Activated naive CD8-positive, alpha-beta T cell treated with anti-CD3 and anti-CD28 coated beads, Interleukin-2, amount 10 ng/mL, durations not matched to agents 7 days and 5 days (primary cell): ENCODE measurements at places on chromosomes 2 and 18. TPM values are rescaled to one million over a fixed set of nuclear protein-coding genes. Genes with fewer than 3 reads are reported as not detected.

Gene MEP1B
- not detected for total RNA-seq

Gene C2orf81
- 3.7 TPM for total RNA-seq

DNA sequence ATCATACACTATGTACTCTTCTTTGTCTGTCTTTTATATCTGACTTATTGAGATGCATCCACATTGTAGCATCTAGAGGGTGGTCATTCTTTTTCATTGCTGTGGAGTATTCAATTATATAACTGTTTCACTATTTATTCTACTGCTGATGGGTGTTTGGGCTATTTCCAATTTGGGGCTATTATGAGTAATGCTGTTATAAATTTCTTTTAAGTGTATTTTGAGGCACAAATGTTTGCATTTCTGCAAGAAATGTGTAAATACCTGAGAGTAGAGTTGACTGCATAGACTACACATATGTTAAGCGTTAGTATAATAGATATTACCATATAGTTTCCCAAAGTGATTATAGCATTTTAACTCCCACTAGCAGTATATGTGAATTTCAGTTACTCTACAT, 26.9 kb upstream of the PPP1R1C start:
- no peak overlapping the region for H3K27ac ChIP-seq
- no peak for DNase-seq
- peaks cover 4% of the 10 kb centered on the region for H3K4me1 ChIP-seq
- no peak overlapping the region for H3K4me3 ChIP-seq
- H3K27me3 ChIP-seq: no peaks in the 10 kb centered on the region
- no peaks in the 10 kb centered on the region for H3K36me3 ChIP-seq

GRCh38 chr2:109205447-109205846, 76.4 kb downstream of the SH3RF3 start:
- no peaks in the 10 kb centered on the region for H3K4me1 ChIP-seq
- peaks cover 43% of the 10 kb centered on the region for H3K27me3 ChIP-seq

Gene ABCB11
- total RNA-seq: 0.28 TPM

DNA sequence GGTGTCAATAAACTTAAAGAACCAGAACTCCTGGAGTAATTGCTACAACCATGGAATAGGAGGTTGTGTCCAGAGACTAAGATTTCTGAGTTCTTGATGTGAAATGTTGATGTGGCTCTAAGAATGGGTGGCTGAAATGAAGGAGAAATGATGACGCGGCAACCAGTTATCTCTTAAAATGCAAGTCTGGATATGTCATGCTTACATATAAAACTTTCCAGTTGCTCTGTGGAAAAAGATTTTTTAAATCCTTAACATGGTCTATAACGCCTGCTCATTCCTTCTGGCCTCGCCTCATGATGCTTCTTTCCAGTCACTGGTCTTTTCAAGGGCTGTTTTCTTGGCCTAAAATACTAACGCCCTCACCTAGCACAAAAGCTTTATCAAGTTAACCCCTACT, 23.5 kb upstream of the MYO1B start:
- H3K4me3 ChIP-seq: no peak overlapping the region
- no peaks in the 10 kb centered on the region for H3K27me3 ChIP-seq
- peaks cover 25% of the 10 kb centered on the region for H3K4me1 ChIP-seq
- DNase-seq: no peak

Gene MZT2B
- 400 TPM for total RNA-seq

GRCh38 chr2:230124757-230125431, 56.2 kb upstream of the SLC16A14 start:
- no peaks in the 10 kb centered on the region for H3K36me3 ChIP-seq
- peaks cover 4% of the 10 kb centered on the region for H3K27me3 ChIP-seq
- peak; percentile 35 for DNase-seq

Gene OXER1
- not detected for total RNA-seq
